GM04503 (cell line): ENCODE measurements at places on chromosomes 7 and 10.

- DNase-seq, result no peak
Observed at GRCh38 chr10:86472061-86472460, 49.5 kb downstream of the WAPL start.

DNA sequence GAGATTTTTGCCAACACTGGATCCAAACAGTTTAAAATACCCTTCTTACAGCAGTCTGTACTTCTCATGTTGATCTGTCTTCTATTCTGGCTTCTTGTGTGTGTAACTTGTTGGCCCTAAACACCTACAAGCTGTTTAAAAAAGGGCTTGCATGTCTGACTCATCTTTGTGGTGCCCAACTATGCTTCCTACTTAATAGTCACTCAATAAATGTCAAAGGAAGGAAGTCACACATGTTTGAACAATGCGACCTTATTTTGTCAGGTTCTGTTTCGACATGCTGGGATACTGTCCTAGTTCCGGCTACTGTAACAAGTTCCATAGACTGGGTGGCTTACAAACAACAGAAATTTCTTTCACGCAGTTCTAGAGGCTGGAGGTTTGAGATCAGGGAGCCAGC is 9.4 kb upstream of the GRK5 start:
- no peak for DNase-seq

DNA sequence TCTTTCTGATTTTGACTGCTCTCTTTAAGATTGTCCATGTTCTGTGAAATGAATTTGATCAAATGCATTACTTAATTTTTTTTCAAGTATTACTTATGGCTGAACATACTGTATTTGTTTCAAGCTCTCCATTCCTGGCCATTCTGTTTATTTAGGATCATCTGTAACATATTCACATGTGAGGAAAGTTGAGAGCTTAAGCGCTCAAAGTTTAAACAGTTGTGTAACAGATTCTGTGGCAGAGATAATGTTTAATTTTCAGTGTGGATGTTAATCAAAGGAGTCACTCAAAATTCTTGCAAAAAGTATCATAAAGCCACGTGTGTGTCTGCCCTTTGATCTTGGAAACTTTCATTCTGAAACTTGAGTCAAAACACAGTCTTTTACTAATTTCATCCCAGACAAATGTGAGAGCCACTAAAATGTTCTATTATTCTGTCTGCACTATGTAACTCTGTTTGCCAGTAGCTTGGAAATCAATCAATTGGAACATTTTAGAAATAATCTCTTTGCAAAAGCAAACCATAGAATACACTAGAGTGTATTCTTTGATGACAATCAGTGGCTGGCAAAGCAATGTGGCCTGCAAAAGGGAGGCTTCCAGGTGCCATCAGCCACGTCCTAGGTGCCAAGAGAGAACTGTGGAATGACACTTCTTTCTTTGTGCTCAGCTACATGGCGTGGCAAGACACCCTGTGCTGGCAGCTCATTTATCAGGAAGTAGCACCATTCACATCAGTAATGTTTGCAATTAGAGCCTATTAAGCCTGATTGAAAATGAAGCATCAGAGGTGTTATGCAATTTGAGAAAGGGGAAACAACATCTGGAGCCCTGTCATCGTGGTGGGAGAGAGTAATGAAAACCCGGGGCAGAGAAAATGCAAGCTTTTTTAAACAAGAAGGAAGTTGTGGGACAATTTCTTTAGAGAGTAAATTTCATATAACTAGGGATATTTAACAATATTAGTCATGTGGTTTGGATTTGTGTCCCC is 40.9 kb downstream of the ARL5B start:
- DNase-seq, result no peak

DNA sequence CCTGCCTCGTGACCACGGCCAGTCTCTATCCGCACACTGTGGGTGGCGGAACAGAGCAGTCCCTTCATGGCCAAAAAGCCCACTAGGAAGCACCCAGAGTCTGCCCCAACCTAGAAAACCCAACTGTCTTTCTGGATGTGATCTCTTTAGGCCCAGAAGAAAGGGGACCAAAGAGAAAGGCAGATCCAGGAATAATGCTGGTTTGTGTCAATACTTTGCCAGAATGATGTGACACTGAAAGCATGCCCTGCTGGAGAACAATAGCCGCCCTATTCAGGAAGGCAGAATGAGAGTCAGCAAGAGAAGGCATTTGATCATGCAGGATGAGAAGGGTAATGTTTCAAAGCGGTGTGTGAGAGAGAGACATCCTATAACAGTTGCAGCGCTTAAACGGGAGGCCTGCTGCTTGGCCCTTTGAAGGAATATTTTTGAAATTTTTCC is 274.7 kb downstream of the USP6NL start:
- no peak for DNase-seq

DNA sequence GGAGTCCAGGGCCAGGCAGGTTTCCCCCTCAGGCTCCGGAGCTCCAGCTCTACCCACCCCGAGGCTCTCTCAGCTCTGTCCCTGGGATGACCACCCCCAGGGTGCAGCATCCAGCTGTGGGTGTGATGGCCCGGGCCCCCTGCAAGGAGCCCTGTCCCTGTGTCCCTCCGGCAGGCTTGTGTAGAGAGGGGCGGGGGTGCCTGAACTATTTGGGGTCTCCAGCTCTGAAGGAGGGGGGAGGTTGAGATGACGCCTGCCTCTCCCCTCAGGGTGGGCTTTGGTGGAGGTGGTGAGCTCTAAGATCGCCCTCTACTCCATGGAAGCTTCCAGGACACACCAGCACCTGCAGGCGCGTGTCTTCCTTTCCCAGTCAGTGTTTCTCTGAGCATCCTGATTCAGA is 39.4 kb downstream of the ADRA2A start:
- DNase-seq, result no peak

DNA sequence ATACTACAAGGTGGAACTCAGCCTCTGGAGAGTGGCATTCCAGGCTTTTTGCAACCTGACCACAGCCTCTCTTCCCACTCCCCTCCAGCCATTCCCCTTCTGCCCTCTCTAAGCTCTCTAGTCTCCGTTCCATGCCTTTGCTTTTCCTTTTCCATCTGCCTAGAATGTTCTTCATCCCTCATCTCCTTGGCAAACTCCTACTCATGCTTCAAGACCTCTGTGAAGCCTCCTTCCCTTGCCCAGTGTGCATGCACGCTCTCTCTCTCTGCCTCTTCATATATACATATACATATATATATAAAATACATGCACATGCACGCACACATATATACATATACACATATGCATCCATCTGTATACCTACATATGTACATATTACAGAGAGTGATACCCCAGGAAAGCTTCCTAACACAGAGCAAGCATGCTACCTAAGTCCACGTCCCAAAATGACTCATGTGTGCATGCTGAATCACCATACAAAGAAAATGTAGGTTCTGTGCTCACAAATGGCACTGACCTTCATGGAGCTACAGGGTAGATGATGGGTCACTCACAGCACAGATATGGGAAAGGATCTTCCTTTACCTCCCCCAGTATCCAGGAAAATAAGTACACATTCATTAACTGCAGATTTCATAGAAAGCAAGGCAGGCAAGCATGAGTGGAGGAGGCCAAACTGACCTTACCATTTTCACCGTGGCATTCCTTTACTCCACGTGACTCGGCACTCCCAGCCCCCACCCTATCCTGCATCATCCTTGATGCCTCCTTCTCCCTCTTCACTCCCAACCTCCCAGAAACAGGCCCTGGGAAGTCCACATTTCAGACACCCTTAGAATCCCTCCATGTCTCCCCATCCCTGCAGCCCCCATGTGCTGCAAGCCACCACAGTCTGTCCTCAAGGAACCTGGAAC is 238.4 kb upstream of the ZMIZ1 start:
- DNase-seq, result no peak

- DNase-seq, result peak; percentile 53
Observed at GRCh38 chr7:98283127-98283886, 1.8 kb downstream of the BRI3 start.

DNA sequence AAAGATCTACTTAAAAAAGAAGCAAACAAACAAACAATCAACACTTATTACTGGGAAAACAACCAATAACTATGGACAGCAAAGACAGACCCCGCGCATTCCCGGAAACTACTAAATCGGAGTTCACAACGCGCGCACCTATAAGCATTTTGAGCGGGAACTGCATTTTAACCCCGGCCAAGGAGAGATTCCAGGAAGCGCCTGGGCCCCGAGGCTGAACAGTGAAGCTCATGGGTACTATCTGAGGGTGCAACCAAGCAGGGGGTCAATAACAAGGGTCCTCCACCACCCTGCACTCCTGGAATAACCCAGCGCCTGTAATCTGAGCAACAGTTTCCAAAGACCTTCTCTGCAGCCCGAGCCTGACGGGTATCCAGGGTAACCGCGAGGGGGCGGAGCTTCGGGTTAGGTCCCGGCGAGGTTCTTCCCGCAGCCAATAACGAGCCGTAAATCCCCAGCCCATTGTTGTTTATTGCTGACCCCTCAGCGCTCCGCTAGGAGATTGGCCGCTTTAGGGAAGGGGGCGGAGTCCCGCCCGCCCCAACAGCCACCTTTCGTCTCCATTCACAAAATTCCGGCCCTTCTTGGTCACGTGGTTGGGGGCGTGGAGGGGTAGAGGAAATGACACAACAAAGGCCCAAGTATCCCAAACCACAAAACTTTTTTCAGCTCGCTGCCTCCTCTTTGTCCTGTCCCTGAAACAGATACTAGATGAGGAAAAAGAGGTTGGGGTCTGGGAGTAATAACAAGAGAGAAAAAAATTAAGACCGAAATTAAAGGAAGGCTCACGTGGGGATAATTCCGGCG is 1.7 kb upstream of the ETV1 start:
- peak; percentile 92 for DNase-seq

- DNase-seq, result no peak
Observed at GRCh38 chr7:19111474-19112273, 5.8 kb downstream of the TWIST1 start.

GRCh38 chr7:5626498-5626897 is 155.0 kb downstream of the RNF216 start:
- no peak for DNase-seq

GRCh38 chr10:7969623-7970022 is 84.9 kb upstream of the GATA3 start:
- DNase-seq, result no peak

DNA sequence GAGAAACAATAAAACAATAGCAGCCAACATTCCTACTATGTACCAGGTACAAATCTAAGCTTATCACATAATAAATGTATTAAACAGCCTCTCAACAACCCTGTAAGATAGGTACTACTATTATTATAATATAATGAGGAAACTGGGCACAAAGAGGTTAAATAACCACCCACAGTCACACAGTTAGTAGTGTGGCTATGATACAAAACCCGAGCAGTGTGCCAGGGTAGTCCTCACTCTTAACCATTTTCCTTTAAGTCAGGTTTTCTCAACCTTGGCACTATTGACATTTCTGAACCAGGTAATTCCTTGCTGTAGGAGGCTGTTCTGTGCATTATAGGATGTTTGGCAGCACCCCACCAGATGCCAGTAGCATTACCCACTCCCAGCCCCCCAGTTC is 48.8 kb downstream of the DNAJC1 start:
- DNase-seq, result no peak

GRCh38 chr10:29057822-29058331 is 231.0 kb upstream of the LYZL1 start:
- DNase-seq, result no peak
